Upper lobe of left lung (tissue), 6 donors: ENCODE measurements at places on chromosomes 12 and 14. TPM values are rescaled to one million over a fixed set of nuclear protein-coding genes. Genes with fewer than 3 reads are reported as not detected.

Gene CISTR
- total RNA-seq, result not detected

GRCh38 chr12:80277732-80278131 lies 166.3 kb upstream of the PTPRQ start:
- no peak for DNase-seq

DNA sequence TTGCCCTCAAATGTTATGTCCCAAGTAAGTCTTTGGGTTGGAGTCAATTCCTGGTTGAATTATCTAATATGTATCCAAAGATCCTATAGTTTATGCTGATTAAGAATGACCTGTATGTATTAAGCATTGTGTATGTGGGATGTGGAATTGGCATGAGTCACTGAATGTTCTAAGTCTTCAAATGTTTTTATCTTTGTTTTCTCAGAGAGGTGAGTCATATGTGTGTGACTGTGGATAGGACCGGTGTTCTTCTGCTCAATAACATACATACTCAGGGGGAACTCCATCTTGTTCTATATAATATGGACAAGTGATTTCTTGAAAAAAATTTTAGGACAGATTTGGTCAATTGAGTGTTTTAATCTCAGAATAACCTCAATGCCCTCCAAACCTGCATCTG lies 57.9 kb downstream of the NAV3 start:
- no peak for DNase-seq

DNA sequence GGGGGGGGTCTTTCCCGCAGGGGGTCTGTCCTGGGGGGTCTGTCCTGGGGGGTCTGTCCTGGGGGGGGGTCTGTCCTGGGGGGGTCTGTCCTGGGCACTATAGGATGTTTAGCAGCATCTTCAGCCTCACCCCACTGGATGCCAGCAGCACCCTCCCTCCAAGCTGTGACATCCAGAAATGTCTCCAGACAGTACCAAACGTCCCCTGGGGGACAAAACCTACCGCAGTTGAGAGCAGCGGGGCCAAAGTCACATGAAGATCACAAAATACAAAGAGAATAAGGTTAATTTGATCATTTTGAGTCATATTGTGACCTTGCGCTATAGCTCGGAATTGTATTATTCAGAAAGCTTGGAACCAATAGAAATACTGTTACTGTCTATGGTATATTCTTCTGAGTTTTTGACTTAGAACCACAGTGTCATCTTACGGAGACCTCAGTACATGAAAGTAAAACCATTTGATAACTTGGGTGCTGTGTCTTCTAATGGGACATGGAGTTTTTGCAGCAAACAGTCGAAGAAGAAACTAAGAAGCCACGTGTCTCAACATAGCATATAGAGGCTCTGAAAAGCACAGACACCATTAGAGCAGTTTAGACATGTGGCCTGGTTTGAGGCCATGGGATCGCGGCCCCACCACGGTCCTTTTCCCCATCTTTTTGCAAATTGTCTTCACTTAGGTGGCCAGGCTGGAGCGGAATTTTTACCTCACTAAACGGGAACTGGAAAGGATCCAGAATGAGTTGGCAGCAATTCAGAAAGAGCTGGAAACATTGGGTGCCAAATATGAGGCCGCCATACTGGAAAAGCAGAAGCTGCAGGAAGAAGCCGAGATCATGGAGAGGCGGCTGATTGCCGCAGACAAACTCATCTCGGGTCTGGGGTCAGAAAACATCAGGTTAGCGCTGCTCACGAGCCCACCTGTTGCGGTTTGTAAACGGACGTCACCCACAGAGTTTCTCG lies 59.9 kb downstream of the CCDC92 start:
- no peak for DNase-seq
